Stimulated activated CD4-positive, alpha-beta T cell treated with anti-CD3 and anti-CD28 coated beads, Interleukin-4, amount 100 ng/mL, for 1 hour (primary cell): ENCODE measurements at places on chromosomes 5 and 9.

GRCh38 chr5:171702135-171702770, 83.4 kb upstream of the SMIM23 start:
- DNase-seq, result no peak

- no peak for DNase-seq
Observed at GRCh38 chr9:102237094-102237493, 498.6 kb upstream of the GRIN3A start.

DNA sequence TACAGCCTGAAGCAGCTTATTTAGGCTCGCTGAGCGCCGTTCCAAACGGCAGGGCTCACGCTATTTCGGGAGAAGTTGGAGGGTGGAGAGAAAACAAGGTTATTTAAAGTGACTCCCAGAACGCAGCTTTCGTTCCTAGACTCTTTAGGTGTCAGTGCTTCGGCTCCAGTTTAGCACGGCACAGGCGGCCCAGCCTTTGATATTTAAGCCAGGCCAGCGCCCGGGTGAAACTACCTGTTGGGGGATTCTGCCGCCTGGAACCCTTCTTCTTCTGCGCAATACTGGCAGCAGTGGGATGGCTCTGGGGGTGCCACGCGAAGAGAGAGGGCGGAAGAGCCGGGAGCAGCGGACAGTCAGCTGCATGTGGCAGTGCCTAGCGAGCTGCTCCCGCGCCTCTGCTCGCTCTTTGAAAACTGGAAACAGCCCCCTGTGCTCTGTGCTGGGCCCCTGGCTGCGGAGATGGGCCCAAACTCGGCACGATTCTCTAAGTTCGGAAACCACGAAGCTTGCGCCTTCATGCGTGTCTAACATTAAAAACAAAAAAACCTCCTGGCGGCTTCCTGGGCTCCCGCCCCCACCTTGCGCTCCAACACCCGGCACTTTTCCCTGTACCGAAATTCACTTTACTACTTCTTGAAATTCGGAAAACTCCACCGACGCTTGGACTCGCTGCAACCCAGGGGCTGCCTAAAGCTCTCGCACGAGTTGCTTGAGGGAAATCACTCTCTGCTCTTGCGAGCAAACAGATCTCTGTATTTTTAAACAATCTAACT, 34.6 kb upstream of the NFIB start:
- no peak for DNase-seq

DNA sequence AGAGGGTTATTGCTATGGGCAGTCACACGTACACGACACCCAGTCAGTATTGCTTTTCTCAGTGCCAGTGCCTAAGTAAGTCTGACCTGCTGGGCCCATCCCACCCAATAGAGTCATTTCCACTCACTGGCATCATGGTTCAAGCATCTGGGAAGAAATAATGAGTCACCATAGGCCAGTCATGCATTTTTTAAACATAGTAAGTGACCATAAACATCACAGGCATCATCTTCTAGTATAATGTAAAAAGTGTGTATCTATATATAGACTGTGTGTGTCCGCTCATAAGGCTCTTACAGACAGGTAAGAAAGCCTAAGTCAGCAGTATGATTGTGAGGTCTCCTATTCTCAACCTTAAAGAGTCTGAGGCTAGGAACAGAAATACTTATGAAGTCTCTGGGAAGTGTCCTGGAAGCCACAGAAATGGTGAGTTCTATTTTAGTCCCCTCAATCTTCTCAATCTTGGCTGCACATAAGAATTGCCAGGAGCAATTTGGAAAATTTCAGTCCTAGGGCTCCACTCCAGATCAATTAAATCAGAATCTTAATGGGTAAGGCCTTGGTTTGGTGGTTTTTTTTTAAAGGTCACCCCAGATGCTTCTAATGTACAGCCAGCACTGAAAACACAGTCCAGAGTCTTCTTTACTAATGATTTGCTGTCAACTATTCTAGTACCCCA, 65.2 kb downstream of the ZNF366 start:
- DNase-seq, result no peak

DNA sequence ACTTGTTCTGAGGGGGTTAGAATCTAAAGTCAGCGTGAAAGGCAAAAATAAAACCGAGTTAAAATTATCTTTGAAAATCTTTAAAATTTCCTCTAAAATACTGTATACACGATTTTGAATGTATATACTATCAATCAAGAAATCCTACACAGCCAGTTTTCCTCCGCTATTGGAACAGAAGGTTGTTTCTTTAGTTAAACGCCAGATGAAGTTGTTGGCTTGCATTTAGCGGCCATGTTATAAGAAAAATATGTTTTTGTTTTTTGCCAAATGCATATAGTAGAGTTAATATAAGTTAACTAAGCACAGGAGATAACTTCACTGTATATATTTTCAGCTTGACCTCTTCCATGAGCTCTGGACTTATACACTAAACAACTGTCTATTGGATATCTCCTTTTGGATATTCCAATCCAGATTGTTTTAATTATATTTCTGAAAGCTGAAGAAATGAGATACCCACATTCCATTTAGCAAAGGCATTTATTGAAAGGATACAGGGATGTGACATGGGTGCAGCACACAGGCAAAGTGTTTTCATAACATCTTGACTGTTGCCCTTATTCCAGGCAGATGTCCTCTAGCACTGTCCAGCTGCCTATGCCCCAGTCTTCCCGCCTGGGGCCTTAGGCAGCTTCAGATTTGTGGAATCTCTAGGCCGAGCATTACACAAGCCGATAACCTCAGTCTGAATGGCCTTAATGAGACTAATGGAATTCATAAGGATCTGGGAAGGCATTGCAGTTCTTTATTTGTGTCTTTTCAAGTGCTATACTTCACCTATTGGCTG, 10.0 kb upstream of the ATG10 start:
- DNase-seq, result no peak

DNA sequence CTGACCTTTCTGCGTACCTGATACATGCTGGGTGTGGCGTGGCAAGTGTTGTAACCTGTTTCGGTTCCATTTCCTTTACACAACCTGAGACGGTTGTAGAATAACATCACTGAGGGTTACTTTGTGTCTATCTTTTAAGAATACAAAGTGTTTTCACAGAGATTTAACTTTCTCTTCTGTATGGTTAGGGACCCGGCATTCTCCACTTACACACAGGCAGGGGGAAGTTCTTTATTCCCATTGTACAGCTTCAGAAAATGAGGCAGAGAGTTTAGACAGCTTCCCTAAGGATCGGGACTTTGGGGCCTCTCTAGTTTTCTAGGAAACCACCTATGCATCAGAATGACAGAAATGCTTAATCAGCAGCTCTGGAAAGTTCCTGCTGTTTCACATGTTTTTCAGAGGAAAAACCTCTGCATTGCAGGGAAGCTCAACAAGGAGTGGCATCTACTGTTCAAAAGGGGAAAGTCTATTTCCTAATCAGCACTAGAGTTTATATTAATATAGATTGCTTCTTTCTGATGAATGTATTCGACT, 41.3 kb downstream of the CAST start:
- DNase-seq, result no peak

DNA sequence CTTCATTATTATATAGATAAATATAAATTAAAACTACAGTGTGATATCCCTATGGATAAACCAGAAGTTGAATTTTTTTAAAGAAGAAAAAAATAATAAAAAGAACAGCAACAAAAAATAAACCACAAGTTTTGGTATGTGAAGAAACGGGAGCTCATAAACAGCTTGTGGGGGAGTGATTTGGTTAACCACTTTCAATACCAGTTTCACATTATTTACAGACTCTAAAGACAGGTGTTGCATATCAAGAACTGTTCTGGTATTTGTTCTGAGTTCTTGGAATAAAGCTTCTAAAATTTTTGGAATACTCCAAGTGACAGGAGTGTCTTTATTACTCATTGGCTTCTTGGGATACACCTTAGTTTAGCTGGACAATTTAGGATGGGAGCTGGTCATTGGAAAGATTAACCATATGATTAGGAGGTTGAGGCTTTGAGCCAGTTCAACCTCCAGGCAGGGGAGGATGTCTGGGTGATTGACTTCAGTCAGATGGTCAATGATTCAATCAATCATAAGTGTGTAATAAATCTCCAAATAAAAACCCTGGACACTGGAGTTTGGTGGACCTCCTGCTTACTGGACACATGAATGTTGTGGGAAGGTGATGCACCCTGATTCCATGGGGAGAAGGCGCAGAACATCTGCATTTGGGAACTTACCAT, 2223.1 kb upstream of the C9orf72 start:
- no peak for DNase-seq

DNA sequence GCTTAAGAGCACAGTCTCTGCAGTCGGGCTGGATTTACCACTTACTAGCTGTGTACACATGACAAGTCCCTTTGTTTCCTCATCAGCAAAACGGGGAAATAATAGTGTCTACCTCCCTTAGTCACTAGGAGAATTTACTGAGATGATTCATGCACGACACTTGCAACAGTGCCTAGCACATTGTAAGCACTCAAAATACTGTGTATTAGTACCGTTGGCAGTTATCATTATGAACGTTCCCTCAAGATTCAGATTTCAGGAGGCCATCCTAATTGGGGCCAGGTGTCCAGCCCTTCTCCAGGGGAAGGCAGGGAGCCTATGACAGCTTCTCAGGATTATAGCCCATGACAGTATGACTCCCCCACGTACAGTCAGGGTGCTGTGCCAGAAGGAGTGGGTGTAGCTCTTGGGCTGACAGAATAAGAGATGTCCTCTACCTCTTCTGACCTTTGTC, 164.3 kb downstream of the DOCK2 start:
- no peak for DNase-seq

GRCh38 chr9:70801181-70801829, 320.1 kb downstream of the TRPM3 start:
- no peak for DNase-seq

GRCh38 chr5:39702928-39703327, 278.1 kb upstream of the DAB2 start:
- DNase-seq, result no peak

DNA sequence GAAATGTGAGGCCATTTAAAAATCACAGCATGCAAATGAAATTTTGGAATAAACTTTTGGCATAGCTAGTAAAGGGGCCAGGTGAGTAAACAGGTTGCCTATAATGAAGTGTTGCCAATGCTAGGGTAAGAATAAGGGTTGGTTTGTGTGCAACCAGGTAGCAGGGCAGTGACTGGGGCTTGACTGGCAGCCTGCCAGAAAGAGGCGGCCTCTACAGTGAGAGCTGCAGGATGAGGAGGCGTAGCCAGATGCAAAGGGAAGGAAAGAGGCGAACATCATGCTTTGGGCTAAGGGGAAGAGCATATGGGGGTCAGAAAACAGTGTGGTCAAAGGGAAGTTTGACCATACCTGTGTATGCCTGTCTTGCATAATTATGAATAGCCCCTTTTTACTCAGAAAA, 70.6 kb downstream of the MAST4 start:
- DNase-seq, result peak; percentile 5

DNA sequence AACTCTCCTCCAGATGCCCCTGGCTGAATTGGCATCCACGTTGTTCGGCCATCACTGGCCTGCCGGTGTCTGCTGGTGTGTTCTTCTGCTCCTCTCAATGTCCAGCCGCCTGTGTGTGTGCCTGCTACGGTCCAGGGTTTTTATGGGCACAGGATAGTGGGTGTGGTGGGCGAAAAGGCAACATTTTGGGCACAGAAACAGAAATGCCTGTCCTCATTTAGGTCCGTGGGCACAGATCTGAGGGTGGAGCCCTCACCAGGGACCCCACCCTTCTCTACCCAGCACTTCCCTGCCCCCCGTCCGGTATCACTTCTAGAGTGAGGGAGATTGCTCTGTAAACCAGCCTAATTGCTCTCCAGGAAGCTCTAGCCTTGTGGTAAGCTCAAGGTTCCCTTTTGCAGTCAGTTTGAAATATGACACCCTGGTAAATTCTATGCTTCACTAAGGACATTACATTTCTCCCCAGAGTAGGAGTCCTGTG, 410.1 kb downstream of the MAT2B start:
- no peak for DNase-seq

- DNase-seq, result no peak
Observed at GRCh38 chr9:19114680-19115270, 12.1 kb upstream of the HAUS6 start.

DNA sequence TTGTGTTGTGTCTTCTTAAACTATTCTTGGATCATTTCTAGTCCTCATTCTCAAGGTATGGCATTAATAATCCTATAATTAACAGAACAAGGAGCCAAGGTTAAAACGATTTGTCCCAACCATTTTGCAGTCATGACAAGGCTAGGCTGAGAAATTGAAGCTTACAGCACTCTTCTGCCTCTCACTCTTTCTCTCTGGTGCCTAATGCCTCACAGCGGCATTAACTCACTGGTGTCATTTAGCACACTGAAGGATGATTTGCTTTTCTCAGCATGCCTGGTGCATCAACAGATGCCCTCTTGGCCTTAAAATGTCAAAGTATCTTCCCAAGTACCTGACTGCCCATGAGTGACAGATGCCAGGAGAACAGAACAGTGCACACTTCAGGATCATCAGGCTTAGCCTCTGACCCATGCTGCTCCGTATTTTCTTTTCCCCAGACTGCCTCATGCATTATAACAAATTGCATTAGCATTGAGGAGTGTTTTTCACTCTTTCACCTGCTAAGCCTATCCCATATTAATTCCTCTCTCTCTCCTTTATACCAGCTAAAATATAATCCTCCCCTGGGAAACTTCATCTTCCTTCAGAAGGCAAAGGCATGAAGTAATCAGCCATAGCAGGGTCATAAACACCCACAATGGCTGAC, 61.1 kb upstream of the SV2C start:
- no peak for DNase-seq

GRCh38 chr5:78555870-78556269, 92.7 kb downstream of the LHFPL2 start:
- DNase-seq, result no peak

DNA sequence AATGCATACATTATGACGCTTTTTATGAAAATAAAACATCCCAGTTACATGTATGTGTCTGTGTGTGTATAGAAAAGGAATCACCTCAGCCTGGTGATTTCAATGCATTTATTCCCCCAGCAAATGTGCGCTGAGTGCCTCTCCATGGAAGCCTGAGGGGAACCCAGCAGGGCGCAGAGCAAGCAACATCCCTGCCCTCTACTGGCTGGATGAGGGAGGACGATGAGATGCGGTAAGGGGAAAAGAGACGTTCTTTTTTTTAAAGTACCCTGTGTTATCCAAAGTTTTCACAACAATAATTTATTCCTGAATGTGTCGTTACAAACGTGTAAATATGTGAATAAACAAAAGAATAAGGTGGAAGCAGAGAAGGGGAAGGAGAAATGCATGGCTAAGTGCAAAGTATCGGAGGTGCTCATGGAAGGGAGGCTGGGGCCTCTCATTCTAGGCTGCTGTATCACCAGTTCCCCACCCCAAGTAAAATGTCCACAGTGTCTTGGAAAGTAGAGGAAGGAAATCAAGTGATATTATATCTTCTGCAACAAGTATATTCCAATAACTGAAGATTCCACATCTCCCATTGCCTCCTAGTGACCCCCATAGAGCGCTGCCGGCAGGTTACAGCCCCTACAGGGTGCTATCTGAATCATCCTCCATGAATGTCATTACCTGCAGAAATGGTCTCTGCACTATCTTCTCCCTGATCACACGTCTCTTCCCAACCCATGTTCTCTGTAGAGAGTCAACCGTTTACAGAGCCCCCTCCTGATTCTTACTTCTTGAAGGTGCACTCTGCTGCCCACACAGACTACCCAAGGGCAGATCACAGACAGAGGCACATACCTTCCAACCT, 13.0 kb upstream of the ABLIM3 start:
- no peak for DNase-seq
